Type B pancreatic cell (in vitro differentiated cells): ENCODE measurements at places on chromosomes 3 and 15.

DNA sequence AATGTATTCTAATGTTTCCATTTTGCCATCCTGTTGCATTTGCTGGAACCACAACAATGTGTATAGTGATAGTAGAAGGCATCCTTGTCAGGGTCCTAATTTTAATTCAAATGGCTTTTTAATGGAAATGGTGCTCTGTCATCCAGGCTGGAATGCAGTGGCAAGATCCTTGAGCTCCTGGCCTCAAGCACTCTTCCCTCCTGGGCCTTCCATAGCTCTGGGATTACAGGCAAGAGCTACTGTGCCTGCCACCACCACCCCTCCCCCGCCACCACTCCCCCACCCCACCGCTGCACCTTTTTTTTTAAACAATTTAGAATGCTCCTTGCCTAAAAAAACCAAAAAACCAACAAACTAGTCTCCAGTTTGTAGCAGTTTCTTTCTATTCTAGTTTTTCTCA is 15.2 kb upstream of the IQCF6 start:
- H3K4me3 ChIP-seq: no peak overlapping the region
- DNase-seq: no peak
- H3K27ac ChIP-seq: no peak overlapping the region
- no peaks in the 10 kb centered on the region for H3K36me3 ChIP-seq
- no peaks in the 10 kb centered on the region for H3K4me1 ChIP-seq
- H3K27me3 ChIP-seq: peaks cover 20% of the 10 kb centered on the region

DNA sequence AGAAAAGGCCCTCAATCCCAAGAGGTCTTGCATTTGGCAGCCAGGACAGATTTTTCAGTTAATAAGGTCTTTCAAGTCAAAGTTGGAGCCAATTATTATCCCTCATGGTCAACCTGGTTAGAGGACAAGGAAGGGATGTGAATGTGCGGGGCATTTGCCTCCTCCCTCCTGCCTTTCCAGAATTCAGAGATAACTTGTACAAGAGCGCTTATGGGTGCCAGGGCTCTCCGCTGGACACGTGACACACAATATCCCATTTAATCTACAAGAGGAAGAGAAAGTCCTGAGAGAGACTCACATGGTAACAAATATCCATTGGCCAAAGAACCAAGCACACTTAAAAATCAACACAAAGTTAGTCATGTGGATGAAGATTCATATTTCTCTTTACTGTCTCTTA is 78.5 kb upstream of the ST8SIA2 start:
- DNase-seq: no peak
- H3K4me3 ChIP-seq: no peak overlapping the region
- H3K27ac ChIP-seq: no peak overlapping the region
- H3K36me3 ChIP-seq: no peaks in the 10 kb centered on the region

- DNase-seq: no peak
- peaks cover 20% of the 10 kb centered on the region for H3K4me1 ChIP-seq
- peaks cover 5% of the 10 kb centered on the region for H3K36me3 ChIP-seq
- H3K27me3 ChIP-seq: no peaks in the 10 kb centered on the region
- peak overlapping the region; percentile 59 for H3K4me3 ChIP-seq
Measured at GRCh38 chr3:46986055-46986730, 6.7 kb downstream of the NBEAL2 start.

DNA sequence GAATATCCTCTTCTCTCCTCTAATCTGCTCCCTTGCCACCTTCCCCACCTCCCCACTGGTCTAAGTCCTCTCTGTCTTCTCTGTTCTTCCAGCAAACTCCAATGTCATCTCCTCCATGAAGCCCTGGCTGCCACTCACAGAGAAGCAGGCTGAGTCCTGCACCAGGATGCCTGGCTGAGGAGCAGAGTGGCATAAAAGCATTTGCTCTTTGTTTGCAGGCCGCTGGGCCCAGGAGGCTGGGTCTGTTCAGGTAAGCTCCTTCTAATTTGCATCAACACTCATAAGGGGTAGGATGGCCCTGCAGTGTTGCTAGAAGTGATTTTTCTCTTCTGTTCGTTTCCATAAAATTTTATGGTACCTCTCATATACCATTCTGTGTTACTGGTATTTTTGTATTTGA is 43.2 kb upstream of the KLHL25 start:
- peak overlapping the region; percentile 48 for H3K27ac ChIP-seq
- H3K4me1 ChIP-seq: no peaks in the 10 kb centered on the region
- no peaks in the 10 kb centered on the region for H3K27me3 ChIP-seq
- H3K4me3 ChIP-seq: no peak overlapping the region
- no peak for DNase-seq

GRCh38 chr3:184186184-184186901 is at the start of gene ABCF3:
TSS of gene ABCF3 (plus strand) at chr3:184186199. CDS start at chr3:184186208, 9 bp downstream.
- H3K36me3 ChIP-seq: peaks cover 23% of the 10 kb centered on the region
- H3K27me3 ChIP-seq: no peaks in the 10 kb centered on the region
- peaks cover 24% of the 10 kb centered on the region for H3K4me1 ChIP-seq
- H3K27ac ChIP-seq: peak within 1 kb of the TSS; percentile 96
- peak within 1 kb of the TSS; percentile 99 for H3K4me3 ChIP-seq

- H3K36me3 ChIP-seq: peaks cover 4% of the 10 kb centered on the region
- no peaks in the 10 kb centered on the region for H3K27me3 ChIP-seq
- peaks cover 37% of the 10 kb centered on the region for H3K4me1 ChIP-seq
- H3K27ac ChIP-seq: peak overlapping the region; percentile 77
- H3K4me3 ChIP-seq: peak overlapping the region; percentile 15
Measured at GRCh38 chr3:45120359-45121158, 25.6 kb downstream of the CDCP1 start.

DNA sequence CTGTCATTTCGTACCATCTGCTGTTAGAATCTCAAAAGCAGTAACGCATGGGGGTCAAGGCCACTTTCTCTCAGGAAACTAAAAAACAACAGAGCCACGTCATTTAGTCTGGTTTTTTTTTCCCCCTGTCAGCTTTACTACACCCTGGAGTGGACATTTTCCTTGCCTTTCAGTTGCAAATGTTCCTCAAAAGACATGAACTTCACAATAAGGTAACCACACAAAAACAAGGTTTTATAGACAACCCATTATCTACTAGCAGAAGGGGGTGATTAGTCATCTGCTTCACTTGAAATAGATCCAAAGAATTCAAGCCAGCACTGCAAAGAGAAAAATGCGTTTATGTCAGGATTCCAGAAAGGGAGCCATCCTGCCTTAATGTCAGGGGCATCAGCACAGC is 171.8 kb upstream of the CDIN1 start:
- H3K4me3 ChIP-seq: no peak overlapping the region
- no peaks in the 10 kb centered on the region for H3K36me3 ChIP-seq
- no peak overlapping the region for H3K27ac ChIP-seq
- H3K4me1 ChIP-seq: peaks cover 14% of the 10 kb centered on the region

- H3K27ac ChIP-seq: no peak overlapping the region
- DNase-seq: no peak
- no peak overlapping the region for H3K4me3 ChIP-seq
- H3K4me1 ChIP-seq: no peaks in the 10 kb centered on the region
Measured at GRCh38 chr3:97658668-97659285, 105.8 kb upstream of the ARL6 start.

- no peaks in the 10 kb centered on the region for H3K36me3 ChIP-seq
- H3K4me3 ChIP-seq: peak overlapping the region; percentile 86
- H3K27me3 ChIP-seq: peaks cover 76% of the 10 kb centered on the region
- no peak overlapping the region for H3K27ac ChIP-seq
Measured at GRCh38 chr3:26624209-26624765, 1.7 kb downstream of the LRRC3B start.

GRCh38 chr3:37626736-37627565 is 234.7 kb upstream of the CTDSPL start:
- H3K36me3 ChIP-seq: peaks cover 13% of the 10 kb centered on the region
- H3K4me3 ChIP-seq: peak overlapping the region; percentile 29
- H3K27me3 ChIP-seq: no peaks in the 10 kb centered on the region
- DNase-seq: no peak
- H3K4me1 ChIP-seq: peaks cover 47% of the 10 kb centered on the region

- H3K27ac ChIP-seq: no peak overlapping the region
- H3K36me3 ChIP-seq: peaks cover 15% of the 10 kb centered on the region
- H3K4me1 ChIP-seq: peaks cover 8% of the 10 kb centered on the region
- no peaks in the 10 kb centered on the region for H3K27me3 ChIP-seq
- H3K4me3 ChIP-seq: no peak overlapping the region
- no peak for DNase-seq
Measured at GRCh38 chr15:92631721-92632120, 23.9 kb downstream of the FAM174B start.

DNA sequence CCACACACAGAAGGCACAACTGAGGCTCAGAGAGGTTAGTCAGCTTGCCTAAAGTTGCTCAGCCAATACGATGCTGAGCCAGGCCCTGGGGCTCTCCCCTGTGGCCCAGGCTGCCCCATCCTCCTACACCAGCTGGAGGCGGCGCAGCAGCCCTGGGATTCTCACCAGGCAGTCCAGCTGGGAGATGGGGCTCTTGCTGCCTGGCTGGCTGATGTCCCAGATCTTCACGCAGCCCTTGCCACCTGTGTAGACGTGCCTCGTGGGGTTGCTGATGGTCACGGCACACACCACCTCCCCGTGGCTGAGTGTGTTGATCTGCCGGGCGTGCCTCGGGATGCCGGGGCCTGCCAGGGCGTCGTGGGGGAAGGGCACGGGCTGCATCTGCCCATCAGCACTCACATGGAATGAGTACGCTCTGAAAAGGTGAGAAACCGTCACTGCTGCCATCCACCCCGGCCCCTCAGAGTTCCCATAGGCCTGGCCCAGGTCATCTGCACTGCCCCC is 42.8 kb downstream of the TLE3 start:
- H3K4me3 ChIP-seq: peak overlapping the region; percentile 18
- no peak for DNase-seq
- peaks cover 19% of the 10 kb centered on the region for H3K4me1 ChIP-seq
- H3K36me3 ChIP-seq: peaks cover 30% of the 10 kb centered on the region
- no peak overlapping the region for H3K27ac ChIP-seq

DNA sequence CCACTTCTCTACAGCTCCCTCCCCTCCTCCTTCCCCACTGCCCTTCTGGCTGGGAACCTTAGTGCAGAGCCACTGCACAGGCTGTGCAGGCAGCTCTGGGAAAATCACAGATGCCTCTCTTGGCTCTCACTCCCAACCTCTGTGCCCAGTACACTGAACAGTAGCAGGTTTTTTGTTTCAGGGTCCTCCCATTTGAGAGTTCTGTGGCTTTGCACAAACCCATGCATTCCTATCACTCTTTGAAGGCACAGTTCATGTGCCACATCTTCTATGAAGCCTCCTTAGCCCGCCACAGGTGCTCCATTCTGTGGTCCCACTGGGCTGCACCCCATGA is 103.9 kb downstream of the SNRK start:
- H3K36me3 ChIP-seq: no peaks in the 10 kb centered on the region
- DNase-seq: no peak
- no peak overlapping the region for H3K4me3 ChIP-seq
- H3K27me3 ChIP-seq: no peaks in the 10 kb centered on the region
- H3K27ac ChIP-seq: no peak overlapping the region

DNA sequence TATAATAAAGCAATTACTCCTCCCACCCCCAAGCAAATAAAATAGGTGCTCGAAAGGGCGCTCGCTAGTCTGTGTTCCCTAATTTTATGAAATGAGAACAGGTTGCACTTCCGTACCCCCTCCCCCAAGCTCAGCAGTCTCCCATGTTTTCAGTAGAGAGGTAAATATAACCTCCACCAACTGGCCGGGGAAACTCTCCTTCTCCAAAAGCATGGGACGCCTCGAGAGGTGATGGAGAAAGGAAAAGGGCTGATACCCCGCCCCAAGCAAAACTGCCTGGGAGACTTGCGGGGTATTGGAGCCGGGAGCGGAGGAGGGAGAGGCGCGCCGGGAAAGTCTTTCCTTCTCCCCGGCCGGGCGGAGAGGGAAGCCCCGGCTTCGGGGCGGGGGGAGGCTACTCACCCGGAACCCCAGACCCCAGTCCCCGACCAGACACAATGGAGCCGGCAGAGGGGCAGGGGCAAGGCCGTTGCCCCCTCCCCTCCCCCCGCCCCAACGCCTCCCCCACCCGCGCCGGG is 605 bp downstream of the DCUN1D1 start:
- no peak for DNase-seq
- no peaks in the 10 kb centered on the region for H3K27me3 ChIP-seq
- no peaks in the 10 kb centered on the region for H3K36me3 ChIP-seq
- peak overlapping the region; percentile 95 for H3K4me3 ChIP-seq
- peak overlapping the region; percentile 88 for H3K27ac ChIP-seq
- peaks cover 11% of the 10 kb centered on the region for H3K4me1 ChIP-seq

- H3K36me3 ChIP-seq: no peaks in the 10 kb centered on the region
- DNase-seq: no peak
- H3K27me3 ChIP-seq: no peaks in the 10 kb centered on the region
Measured at GRCh38 chr3:84600703-84601225, 358.0 kb upstream of the CADM2 start.

DNA sequence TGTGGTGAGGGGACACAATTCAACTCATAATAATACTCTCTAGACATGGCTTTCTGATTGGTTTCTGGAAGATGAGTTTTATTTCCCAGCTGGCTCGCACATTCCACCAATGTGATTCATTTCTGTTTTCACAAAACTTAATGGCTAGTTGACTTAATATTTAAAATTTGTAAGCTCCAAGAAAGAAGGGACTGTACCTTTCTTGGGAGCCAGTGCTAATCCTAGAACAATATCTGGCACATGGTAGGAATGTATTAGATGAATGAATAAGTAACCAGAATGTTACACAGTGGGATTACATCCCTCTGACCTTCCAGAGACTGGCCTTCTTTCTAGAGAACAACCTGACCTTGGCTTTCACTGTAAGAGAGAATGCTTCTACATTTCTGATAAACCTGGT is 262.8 kb downstream of the RORA start:
- H3K27me3 ChIP-seq: peaks cover 4% of the 10 kb centered on the region
- no peak overlapping the region for H3K27ac ChIP-seq
- H3K4me3 ChIP-seq: no peak overlapping the region
- DNase-seq: no peak

- H3K4me3 ChIP-seq: no peak overlapping the region
- no peaks in the 10 kb centered on the region for H3K27me3 ChIP-seq
- no peak overlapping the region for H3K27ac ChIP-seq
- DNase-seq: no peak
- no peaks in the 10 kb centered on the region for H3K4me1 ChIP-seq
Measured at GRCh38 chr3:82294609-82295008, 533.2 kb upstream of the GBE1 start.

DNA sequence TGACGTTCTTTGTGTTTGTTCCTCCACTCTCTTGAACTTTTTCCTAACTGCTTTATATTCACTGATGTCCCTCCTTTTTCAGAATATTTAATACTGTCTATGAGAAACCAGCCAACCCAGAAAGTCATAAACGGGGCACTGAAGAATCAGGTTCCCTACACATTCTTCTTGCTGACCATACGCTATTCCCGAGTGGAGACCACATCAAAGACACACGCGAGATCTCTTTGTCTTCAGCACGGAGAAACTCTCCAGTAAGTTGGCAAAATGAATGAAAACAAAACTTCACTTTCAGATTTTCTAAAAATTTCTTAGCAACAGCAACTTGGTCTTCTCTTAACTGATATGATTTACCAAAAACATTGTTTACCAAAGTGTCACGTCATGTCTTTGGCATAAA is 22.6 kb downstream of the FAM174B start:
- peaks cover 10% of the 10 kb centered on the region for H3K36me3 ChIP-seq
- H3K4me3 ChIP-seq: no peak overlapping the region
- no peaks in the 10 kb centered on the region for H3K27me3 ChIP-seq
- H3K4me1 ChIP-seq: peaks cover 19% of the 10 kb centered on the region
